SW480 (cell line): ENCODE measurements at places on chromosomes 16 and 17.
A peak's percentile ranks its signal among the peaks of the same experiment; 100 is the strongest.

DNA sequence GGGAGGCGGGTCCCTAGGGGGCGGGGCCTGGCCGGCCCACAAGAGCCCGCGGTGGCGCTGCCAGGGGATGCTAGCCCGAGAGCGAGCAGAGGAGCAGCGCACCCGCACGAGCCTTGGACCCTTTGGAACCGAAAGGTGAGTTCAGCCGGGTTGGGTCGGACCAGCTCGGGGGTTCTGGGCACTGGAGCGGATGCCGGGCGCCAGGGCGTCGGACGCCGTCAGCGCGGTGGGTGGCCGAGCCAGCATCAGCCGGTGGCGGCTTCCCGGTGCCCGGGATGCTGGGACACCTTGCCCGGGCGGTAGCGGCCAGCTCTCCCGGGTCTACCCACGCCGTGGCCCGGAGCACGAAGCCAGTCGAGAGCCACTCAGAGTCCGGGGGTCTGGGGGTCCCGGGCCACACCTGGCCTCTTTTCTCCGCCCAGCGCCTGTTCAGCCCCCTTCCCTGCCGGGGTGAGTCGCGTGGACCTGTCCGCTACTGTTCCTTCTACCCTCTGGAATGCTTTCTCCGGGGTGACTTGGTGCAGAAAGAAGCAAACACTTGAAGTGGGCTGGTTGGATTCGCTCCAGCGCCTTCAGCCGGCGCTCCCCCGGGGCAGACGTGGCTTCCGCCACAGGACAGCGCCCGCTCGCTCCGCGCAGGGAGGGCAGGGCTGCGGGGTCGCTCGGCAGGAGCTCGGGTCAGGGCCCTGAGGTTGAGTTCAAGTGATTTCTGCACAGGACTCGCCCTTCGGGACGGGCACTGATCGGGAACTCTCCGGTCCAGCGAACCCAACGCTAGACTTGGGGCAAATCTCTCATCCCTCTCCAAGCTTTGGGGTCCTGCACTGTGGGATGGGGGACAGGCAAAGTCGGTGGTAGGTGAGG lies at the start of gene SCNN1G:
Gene SCNN1G, plus strand, starts transcription at position 67 of the 864 bp plus-strand sequence. CDS start 3,527 bp downstream, outside the sequence.
- no peak for DNase-seq

DNA sequence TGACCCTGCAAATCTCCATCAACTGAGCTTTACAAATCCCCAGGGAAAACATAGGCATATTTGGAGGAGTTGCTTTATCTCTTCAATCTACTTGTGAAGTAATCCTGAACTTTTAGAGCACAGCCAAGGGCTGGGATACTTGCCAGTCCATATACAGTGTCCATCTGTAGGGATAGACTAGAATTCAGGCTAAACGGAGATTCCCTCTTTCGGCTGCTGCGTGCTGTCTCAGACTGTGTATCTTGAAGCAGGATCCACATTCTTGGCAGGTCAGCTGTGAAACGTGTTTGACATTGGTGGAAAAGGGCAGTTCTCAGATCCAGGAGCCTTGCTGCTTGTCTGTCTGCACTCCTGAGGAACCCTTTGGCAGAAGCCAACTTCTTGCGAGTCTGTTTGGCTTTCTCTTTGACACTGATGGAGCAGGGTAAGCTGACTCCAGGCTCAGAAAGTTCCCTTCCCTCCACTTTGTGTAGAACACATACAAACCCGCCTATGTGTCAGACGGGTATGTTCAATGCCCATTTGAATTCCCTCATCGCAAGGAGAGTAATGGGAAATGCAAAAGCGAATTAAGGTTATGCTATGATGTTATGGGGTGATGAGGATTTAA lies 221.8 kb downstream of the MAP2K4 start:
- no peak for DNase-seq

DNA sequence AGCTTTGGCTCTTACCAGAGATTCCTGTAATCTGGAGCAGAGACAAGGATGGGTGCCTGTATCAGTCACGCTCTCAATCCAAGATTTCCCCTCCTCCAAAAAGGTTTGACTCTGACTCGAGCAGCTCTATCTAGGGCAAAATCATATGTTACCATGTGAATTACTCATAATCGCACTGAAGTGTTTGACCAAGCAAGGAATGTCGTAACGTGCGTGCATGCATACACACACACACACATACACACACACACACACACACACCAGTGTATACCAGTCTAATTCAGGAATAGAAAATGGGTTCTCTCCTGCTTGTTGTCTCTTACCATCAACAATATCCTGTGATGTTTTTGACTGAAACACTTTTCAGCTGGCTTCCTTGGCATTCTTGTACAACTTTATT lies 835.1 kb downstream of the KCNJ2 start:
- no peak for DNase-seq

DNA sequence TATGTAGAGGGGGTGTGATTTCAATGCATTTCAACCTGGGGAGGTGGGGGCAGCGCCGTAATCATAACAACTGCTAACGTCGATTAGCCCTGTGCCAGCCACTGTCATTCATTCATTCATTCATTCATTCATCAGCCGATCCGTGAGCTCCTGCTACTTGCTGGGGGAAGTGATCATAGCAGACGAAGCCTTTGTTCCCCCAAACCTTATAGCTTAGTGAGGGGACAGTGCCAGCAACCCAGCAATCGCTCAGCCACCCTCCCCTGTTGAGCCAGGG lies 106.5 kb upstream of the GSE1 start:
- DNase-seq, result no peak

- DNase-seq, result no peak
Measured at GRCh38 chr16:84578538-84579126, 39.2 kb downstream of the COTL1 start.

- no peak for DNase-seq
Measured at GRCh38 chr17:44965481-44966234, 2.4 kb downstream of the C1QL1 start.

DNA sequence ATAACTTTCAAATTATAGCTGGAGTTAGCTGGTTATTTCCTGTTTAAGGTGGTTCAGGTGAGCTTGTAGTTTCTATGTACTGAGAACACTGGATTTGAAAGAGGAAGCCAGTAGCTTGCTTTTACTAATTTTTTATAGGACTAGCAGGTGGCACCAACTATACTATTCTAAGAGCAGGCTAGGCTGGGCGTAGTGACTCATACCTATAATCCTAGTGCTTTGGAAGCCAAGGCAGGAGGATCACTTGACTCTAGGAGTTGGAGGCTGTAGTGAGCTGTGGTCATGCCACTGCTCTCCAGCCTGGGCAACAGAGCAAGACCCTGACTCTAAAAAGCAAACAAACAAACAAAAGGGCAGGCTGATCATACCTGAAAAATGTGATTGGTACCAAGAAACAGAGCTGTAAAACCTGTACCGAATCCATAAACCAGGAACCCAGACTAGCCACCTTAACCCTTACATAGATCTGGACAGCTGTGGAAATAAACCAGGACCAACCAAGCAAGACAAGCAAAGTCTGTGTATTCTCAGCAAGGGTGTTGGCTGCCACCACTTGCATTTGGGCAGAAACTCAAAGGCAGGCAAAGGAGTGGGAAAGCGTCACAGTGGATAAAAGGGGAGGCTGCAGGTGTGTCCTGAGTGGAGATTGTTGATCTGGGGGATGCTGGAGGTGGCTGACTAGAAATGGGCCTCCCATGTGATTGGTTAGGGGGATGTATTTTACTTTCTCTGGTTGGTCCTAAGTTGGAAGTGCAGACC lies 36.3 kb downstream of the SLC47A1 start:
- peak; percentile 27 for DNase-seq

DNA sequence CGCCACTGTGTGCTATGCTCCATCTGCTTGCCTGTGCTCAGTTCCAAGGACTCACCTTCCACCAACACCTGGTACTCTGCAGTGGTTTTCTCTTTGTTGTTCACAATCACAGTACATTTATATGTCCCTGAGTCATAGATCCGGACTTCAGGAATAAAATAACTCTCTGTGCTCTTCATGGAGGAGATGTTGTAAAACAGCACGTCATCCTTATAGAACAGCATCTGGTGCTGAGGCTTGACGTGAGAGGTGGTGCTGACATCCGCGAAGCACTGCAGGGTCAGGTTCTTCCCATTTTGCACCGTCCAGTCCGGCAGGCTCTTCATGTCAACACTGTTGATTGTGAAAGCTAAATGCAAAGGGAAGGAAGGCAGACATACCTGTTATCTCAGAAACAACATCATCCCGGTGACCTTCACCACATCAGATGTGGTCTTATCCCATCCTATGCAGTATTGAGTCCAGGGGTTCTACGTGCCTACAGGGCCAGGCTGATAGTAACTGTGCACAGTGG lies 12.8 kb downstream of the PECAM1 start:
- peak; percentile 88 for DNase-seq

DNA sequence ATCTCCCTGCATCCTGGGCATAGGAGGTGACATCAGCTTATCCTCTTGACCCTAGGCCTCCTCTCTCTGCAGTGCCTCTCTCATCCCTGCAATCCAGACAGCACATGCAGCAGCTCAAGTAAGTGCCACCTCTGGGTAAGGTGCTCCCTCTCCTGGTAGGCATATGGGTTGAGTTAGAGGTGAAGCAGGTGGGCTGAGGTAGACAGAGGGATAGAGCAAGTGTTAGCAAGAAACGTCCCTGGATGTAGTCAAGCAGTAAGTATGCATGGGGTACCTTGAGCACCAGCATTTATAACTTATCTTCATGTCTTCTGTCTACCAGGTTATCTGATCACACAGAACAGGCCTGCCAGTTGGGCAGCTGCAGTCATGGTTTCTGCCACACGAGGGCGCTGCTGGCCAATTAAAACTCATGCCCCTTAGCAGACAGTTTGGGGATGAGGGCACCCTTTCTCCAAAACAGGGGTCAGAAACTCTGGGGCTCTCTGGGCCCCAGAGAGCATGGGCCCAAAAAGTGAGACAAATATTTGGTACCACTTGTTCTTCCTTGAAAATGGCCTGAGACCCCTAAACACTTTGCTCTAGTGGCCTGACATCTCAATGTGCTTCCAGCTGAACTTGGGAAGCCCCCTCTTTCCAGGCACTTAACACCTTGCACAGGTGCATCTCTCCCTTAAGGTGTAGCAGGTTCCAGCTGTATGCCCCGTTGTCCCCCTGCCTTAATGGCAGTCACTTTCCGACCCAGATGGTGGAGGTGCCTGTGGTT lies 59.8 kb downstream of the NEUROD2 start:
- peak; percentile 32 for DNase-seq
